ENCODE measurements at places on chromosomes 1 and 21. TPM values are rescaled to one million over a fixed set of nuclear protein-coding genes. Genes with fewer than 3 reads are reported as not detected.

DNA sequence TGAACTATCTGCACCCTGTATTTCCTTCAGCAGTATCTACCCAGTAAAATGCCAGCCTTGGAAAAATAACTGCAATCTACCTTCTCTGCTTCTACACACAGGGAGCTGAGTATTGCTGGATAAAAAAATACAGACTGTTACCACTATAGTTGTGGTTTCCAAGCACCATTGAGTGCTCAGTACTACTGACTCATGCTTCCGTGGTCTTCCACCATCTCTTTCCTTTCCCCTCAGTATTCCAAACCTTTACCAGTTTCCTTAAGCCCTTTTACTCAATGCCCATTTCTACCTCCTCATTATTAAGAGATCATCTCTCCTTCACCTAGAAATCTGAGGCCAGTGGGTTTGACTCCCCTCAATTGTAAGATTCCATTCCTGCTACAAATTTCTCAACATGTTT is 23.8 kb downstream of the GLMN start:
- DNase-seq = no peak

DNA sequence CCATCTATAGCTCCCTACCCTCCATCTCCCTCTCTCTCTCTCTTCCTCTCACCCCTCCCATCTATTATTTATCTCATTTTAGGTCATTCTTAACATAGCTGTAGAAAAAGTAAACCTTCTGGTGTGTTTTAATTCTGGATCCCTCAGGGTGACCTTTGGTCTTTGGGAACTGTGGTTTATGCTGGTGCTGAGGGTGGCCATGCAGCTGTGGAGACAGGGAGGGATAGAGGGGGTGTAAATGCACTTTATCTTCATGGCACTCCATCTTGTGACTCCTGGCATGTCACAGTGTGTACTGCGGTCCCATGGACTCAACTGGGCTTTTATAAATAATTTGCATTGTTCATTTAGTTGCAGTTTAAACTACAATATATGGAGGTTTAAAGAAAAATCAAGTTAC is 50.2 kb upstream of the RUNX1 start:
- no peak for DNase-seq

DNA sequence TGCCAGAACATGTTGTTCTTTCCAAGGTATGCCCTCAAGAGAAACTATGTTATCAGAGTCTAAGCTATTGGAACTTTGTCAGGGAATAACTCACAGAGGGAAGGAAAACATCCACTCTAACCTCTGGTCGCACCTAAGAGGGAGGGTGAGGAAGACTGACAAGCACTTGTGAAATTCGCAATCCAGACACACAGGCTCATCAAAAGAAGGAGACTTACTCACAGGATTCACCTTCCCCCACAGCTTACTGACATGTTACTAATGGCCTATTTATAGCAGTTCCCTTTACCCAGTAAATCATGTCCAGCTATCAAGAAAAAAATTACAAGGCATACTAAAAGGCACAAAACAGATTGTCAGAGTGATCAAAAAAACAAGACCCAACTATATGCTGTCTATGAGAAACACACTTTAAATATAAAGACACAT is 36.9 kb downstream of the WDR64 start:
- DNase-seq = no peak

DNA sequence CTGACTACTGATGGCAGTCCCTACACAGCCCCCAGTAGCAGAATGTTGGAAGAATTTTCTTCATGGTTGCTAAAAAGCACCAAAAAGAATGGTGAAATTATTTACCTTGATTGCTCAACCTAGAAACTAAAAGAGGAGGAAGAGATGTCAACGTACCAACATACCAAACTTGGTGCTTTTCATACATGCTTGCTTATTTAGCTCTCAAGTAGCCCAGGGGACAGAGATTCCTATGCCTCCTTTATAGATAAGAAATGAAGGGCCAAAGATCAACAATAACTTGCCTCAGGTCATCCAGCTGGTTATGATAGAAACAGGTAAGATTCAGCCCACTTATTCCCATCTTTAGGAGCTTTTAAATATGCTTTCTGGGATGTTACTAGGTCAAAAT is 170.6 kb downstream of the PIGK start:
- DNase-seq = no peak

KCNE2 gene
- total RNA-seq = not detected

- no peak for DNase-seq
Measured at GRCh38 chr1:165632152-165632469, 1.1 kb downstream of the MGST3 start.

All from sigmoid colon (tissue), 7 donors.